Panc1 (cell line): ENCODE measurements at places on chromosomes 7 and 10.

DNA sequence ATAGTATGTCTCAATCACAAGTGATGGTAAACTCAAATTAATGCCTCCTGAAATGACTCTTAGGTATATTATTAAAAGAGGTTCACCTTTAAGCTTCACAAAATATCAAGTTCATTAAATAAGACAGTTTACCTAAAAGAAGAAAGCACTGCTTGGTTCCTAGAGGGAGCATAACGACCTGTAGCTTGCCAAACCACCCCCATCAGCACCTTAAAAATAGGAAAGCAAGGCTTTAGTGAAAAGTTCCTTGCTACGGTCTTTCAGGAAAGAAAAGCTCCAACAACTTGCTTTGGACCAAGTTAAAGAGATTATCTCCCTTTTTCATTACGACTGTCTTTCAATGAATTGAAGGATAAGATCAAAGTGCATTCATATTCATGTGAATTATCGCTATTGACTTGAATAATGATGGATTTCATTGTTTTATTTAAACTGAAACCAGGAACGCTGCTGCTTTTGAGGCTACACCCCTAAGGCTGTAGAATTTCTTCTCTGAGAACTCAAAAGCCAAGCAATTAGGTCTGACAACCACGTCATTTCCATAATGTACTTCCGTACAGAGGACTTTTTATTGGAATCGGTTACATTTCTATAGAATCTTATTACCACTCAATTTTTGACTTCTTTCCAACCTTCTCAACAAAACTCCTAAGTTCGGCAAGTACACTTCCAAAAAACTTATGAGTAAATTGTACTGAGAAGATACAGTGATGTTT, 7.0 kb upstream of the SPAG6 start:
- peaks cover 25% of the 10 kb centered on the region for H3K27me3 ChIP-seq
- H3K4me3 ChIP-seq, result no peak overlapping the region
- DNase-seq, result no peak
- H3K4me1 ChIP-seq, result no peaks in the 10 kb centered on the region; the same call in 1 of the 2 replicates
- no peak overlapping the region for H3K27ac ChIP-seq
- H3K36me3 ChIP-seq, result no peaks in the 10 kb centered on the region

- H3K4me1 ChIP-seq, result peaks cover 37% of the 10 kb centered on the region
- no peaks in the 10 kb centered on the region for H3K36me3 ChIP-seq
- peak overlapping the region; percentile 94 for H3K27ac ChIP-seq
- no peak overlapping the region for H3K4me3 ChIP-seq
- no peaks in the 10 kb centered on the region for H3K27me3 ChIP-seq
Measured at GRCh38 chr10:61752111-61753011, 89.6 kb downstream of the CABCOCO1 start.

DNA sequence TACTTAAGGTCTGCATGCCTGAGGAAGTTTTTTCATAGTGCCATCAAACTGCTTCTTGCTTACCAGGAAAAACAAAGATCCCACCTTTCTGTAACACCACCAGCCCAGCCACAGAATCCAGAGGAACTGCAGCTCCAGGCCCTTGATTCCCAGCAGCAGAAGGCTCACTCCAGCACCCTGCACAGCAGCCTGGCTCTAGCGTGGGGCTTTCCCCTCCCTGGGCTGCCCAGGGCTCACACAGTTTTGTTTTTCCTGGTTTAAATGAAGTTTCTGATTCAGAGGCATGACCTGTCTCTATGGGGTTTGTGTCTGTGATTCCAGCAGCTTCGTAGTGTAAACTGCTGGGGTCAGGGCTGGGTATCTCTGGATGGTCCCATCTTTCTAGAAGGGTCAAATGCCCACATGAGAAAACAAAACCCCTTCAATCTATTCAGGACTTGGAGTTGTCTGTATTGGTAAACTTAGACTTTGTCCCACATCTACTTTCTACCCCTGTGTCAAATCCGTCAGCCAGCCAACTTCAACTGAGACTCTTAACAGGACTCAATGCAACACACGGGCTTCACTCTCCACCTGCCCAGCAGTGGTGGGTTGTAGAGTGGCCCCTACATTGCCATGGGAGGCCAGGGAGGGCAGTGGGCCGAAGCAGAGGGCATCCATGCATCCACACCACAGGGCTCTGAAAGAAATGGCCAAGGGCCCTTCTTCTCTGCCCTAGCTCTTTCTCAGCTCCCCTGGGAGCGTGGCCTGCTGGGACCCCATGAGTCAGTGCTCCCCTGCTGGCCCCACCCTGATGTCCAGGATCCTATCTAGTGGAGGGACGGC, 73.6 kb downstream of the ATXN7L1 start:
- H3K27me3 ChIP-seq, result no peaks in the 10 kb centered on the region
- H3K36me3 ChIP-seq, result no peaks in the 10 kb centered on the region
- no peak overlapping the region for H3K4me3 ChIP-seq
- no peak overlapping the region for H3K27ac ChIP-seq
- no peak for DNase-seq

- H3K27ac ChIP-seq, result no peak overlapping the region
- H3K4me3 ChIP-seq, result no peak overlapping the region
- DNase-seq, result no peak
- H3K4me1 ChIP-seq, result no peaks in the 10 kb centered on the region
- H3K27me3 ChIP-seq, result no peaks in the 10 kb centered on the region
Measured at GRCh38 chr10:51759896-51760534, 60.6 kb upstream of the CSTF2T start.

GRCh38 chr7:45682358-45682735, 108.2 kb downstream of the ADCY1 start:
- no peaks in the 10 kb centered on the region for H3K4me1 ChIP-seq
- DNase-seq, result no peak
- H3K27ac ChIP-seq, result no peak overlapping the region
- H3K36me3 ChIP-seq, result no peaks in the 10 kb centered on the region
- H3K27me3 ChIP-seq, result peaks cover 4% of the 10 kb centered on the region

DNA sequence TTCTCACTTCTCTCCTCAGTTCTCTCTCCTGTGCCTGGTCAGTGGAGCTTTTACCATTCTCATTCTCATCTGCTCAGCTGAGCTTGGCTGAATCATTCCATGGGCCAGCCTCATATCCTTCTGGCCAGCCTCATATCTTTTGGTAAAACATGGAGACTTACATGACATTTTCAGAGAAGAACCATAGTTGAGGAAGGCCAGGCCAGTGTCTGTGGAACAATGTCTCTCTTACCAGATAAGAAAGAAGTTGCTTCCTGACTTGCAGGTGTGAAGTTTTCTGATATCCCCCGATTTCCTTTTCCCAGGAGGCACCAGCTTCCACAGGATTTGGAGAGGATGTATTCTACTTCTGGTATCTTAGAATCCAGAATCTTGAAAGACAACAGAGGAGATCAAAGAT, 24.7 kb downstream of the ST7 start:
- no peak for DNase-seq
- no peaks in the 10 kb centered on the region for H3K4me1 ChIP-seq
- no peaks in the 10 kb centered on the region for H3K27me3 ChIP-seq
- no peaks in the 10 kb centered on the region for H3K36me3 ChIP-seq
- H3K4me3 ChIP-seq, result no peak overlapping the region
